ENCODE measurements at places on chromosomes 5 and 9. TPM values are rescaled to one million over a fixed set of nuclear protein-coding genes. Genes with fewer than 3 reads are reported as not detected.

DNA sequence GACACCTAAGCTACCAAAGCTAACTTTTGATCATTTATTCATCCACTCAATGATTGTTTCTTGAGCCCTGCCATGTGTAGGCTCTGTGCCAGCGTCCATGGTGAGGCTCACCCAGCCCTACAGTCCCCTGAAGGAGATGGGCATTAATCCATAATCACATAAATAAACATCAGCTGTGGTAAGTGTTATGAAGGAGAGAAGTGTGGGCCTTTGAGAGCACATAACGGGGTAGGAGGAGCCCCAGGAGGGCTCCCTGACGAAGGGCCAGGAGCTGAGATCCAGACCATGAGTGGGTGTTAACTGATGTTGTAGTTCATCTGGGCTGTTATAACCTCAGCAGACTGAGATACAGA lies 53.9 kb upstream of the AFAP1L1 start:
- no peak for DNase-seq
- no peaks in the 10 kb centered on the region for H3K36me3 ChIP-seq
- H3K27ac ChIP-seq, result no peak overlapping the region
- H3K4me1 ChIP-seq, result no peaks in the 10 kb centered on the region
- no peak overlapping the region for H3K4me3 ChIP-seq
- H3K27me3 ChIP-seq, result peaks cover 2% of the 10 kb centered on the region

GRCh38 chr9:91818647-91819403 lies 131.2 kb downstream of the ROR2 start:
- H3K4me3 ChIP-seq, result no peak overlapping the region
- no peaks in the 10 kb centered on the region for H3K36me3 ChIP-seq
- no peak overlapping the region for H3K27ac ChIP-seq
- peaks cover 9% of the 10 kb centered on the region for H3K27me3 ChIP-seq
- no peak for DNase-seq
- H3K4me1 ChIP-seq, result no peaks in the 10 kb centered on the region

GRCh38 chr5:142683881-142684505 lies 1.9 kb downstream of the FGF1 start:
- no peaks in the 10 kb centered on the region for H3K36me3 ChIP-seq
- no peaks in the 10 kb centered on the region for H3K4me1 ChIP-seq
- H3K27me3 ChIP-seq, result peaks cover 3% of the 10 kb centered on the region
- H3K27ac ChIP-seq, result no peak overlapping the region
- H3K4me3 ChIP-seq, result no peak overlapping the region

- H3K4me3 ChIP-seq, result no peak overlapping the region
- no peak for DNase-seq
- H3K27me3 ChIP-seq, result peaks cover 25% of the 10 kb centered on the region
- H3K36me3 ChIP-seq, result no peaks in the 10 kb centered on the region
Measured at GRCh38 chr5:90845723-90846554, 287.3 kb downstream of the ADGRV1 start.

DNA sequence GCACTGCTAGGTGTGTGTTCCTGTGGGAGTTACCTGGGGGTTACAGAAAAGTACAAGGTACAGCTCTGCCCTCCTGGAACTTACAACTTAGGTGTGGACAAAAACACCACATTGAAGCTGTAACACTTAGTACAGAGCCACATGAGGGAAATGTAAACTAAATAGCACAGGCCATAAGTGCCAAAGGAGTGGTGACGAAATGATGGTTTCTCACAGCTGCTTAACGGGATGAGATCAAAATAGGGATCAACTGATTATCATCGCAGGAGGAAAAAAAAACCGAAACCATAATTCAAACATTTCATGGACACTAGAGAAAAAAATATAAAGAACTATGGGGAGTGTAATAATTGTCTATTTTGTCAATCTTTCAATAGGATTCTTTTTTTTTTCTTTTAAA lies 5.9 kb downstream of the LIX1 start:
- no peak for DNase-seq
- no peak overlapping the region for H3K27ac ChIP-seq
- no peaks in the 10 kb centered on the region for H3K36me3 ChIP-seq
- no peak overlapping the region for H3K4me3 ChIP-seq
- H3K4me1 ChIP-seq, result peaks cover 20% of the 10 kb centered on the region

DNA sequence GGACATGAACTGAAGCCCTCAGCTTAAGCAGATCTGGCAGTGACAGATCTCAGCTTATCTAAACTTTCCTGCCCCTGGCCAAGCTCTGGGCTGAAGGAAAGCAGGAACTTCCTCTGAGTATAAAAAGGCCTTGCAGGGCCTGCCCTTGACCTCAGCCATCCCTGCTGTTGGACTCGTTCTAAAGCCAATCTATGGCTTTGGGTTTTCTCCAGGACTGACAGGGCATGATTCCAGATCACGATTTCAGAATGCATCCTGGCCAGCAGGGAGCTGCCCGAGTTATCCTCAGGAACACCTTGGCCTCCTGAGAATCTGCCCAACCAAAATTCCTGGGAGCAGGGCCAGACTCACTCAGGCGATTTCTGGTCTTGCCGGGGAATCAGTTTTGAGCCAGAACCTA lies 502.7 kb downstream of the TLE4 start:
- no peaks in the 10 kb centered on the region for H3K36me3 ChIP-seq
- no peaks in the 10 kb centered on the region for H3K4me1 ChIP-seq
- H3K27me3 ChIP-seq, result no peaks in the 10 kb centered on the region
- H3K27ac ChIP-seq, result no peak overlapping the region
- H3K4me3 ChIP-seq, result no peak overlapping the region

DNA sequence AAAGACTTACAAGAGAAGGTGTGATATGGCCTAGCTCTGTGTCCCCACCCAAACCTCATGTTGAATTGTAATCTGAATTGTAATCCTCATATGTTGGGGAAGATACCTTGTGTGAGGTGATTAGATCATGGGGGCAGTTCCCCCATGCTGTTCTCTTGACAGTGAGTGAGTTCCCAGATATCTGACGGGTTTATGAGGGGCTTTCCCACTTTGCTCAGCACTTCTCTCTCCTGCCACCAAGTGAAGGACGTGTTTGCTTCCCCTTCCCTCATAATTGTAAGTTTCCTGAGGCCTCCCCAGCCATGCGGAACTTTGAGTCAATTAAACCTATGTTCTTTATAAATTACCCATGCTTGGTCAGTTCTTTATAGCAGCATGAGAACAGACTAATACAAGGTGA lies 49.0 kb downstream of the CDO1 start:
- no peak for DNase-seq
- H3K27me3 ChIP-seq, result peaks cover 19% of the 10 kb centered on the region
- H3K4me3 ChIP-seq, result no peak overlapping the region
- H3K27ac ChIP-seq, result no peak overlapping the region

DNA sequence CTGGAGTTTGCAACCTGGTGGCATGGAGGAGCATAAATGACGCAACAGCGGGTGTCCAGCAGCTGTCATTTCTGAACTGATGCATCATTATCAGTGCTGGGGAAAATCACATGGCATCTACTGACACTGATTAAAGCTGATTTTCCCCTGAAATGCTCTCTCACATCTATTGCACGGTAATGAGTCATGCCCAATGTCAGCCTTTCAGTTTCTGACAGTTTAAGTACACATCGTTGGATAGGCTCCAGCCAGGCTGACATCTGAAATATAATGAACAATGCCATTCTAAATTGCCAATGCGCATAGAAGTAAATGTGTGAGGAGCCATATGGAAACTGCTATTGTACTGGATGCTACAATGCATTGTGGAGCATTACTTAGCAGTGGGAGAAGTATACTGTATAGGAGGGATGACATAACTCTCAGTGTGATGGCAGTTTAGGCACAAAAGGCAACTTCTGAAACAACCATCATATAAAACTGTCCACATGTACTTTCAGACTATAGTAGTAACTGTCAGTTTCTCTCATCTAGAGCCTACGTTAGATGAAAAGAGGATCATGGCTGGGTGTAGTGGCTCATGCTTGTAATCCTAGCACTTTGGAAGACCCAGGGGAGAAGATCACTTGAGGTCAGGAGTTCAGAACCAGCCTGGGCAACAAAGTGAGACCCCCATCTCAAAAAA lies 389.3 kb upstream of the DMAC1 start:
- no peak for DNase-seq
- peaks cover 10% of the 10 kb centered on the region for H3K4me1 ChIP-seq
- H3K27me3 ChIP-seq, result no peaks in the 10 kb centered on the region
- no peaks in the 10 kb centered on the region for H3K36me3 ChIP-seq
- H3K4me3 ChIP-seq, result no peak overlapping the region

- H3K36me3 ChIP-seq, result no peaks in the 10 kb centered on the region
- H3K4me3 ChIP-seq, result no peak overlapping the region
- H3K27ac ChIP-seq, result no peak overlapping the region
- no peak for DNase-seq
- H3K27me3 ChIP-seq, result no peaks in the 10 kb centered on the region
- H3K4me1 ChIP-seq, result peaks cover 4% of the 10 kb centered on the region
Measured at GRCh38 chr5:144183254-144183889, 12.7 kb downstream of the KCTD16 start.

- H3K4me1 ChIP-seq, result peaks cover 56% of the 10 kb centered on the region
- DNase-seq, result no peak
- H3K27ac ChIP-seq, result peak overlapping the region; percentile 91
- H3K4me3 ChIP-seq, result peak overlapping the region; percentile 90
- peaks cover 28% of the 10 kb centered on the region for H3K36me3 ChIP-seq
Measured at GRCh38 chr9:130041648-130042405, 1.2 kb downstream of the FNBP1 start.

- no peaks in the 10 kb centered on the region for H3K27me3 ChIP-seq
- peaks cover 15% of the 10 kb centered on the region for H3K4me1 ChIP-seq
- H3K4me3 ChIP-seq, result no peak overlapping the region
- no peak for DNase-seq
- peak overlapping the region; percentile 13 for H3K27ac ChIP-seq
- H3K36me3 ChIP-seq, result no peaks in the 10 kb centered on the region
Measured at GRCh38 chr5:120388016-120388781, 75.9 kb upstream of the PRR16 start.

DNA sequence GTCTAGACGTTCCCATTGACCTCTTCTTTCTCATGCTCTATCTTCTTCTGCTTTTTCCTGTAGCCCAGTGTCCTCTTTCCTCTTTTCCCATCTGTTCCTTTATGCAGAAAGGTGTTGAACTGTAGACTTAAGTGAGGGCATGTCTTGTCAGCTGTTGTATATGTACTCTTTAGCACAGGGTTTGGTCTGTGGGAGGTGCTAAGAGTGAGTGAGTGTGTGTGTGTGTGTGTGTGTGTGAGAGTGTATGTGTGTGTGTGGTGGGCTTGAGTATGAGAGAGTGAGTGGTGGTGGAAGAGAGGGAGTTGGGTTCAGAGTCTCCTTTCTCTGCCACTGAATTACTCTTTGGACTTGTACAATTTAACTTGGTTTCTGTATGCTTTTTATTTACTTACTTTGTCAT lies 10.3 kb upstream of the ROPN1L start:
- peaks cover 21% of the 10 kb centered on the region for H3K4me1 ChIP-seq
- peak overlapping the region; percentile 1 for H3K27ac ChIP-seq
- no peaks in the 10 kb centered on the region for H3K27me3 ChIP-seq
- H3K36me3 ChIP-seq, result peaks cover 56% of the 10 kb centered on the region
- no peak for DNase-seq

GRCh38 chr5:177588413-177588909 lies 3.5 kb upstream of the TMED9 start:
- H3K27me3 ChIP-seq, result peaks cover 41% of the 10 kb centered on the region
- no peak overlapping the region for H3K27ac ChIP-seq
- peaks cover 17% of the 10 kb centered on the region for H3K4me1 ChIP-seq
- H3K4me3 ChIP-seq, result no peak overlapping the region
- H3K36me3 ChIP-seq, result peaks cover 11% of the 10 kb centered on the region

GRCh38 chr5:19497229-19497815 lies 490.7 kb downstream of the CDH18 start:
- DNase-seq, result no peak
- H3K36me3 ChIP-seq, result no peaks in the 10 kb centered on the region
- H3K4me1 ChIP-seq, result no peaks in the 10 kb centered on the region
- H3K4me3 ChIP-seq, result no peak overlapping the region

DNA sequence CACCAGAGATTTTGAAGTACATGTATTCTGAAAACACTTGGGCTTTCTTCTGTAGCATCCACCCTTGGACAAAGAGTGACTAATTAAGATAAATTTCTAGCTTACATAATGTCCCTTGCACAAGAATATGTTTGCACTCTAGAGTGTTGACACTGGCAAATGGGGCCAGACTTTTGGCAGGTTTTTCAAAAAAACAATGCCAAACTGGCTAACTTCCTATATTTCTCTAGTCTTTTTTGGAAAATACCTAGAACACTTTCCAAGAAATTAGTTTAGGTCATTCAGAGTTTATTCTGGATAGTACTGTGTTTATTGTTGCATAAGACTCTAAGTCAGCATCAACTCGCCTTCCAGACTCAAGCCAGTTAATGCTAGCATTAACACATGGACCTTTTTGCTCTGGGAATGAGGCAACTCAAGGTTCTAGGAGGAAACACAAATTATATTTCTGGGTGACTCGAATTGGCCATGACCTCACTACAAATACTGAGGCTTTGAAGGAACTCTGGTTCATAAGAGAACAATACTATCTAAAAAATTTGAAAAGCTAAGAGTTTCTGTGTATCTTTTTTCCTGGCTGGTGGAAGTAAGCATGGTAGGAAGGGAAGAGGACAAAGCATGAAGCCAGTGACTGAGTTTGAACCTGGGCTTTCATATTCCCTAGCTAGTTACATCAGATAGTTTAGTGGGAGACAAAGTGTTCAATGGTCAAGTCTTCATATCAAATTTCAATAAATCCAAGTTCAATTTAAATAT lies 101.6 kb downstream of the NREP start:
- no peak for DNase-seq
- no peaks in the 10 kb centered on the region for H3K4me1 ChIP-seq

DNA sequence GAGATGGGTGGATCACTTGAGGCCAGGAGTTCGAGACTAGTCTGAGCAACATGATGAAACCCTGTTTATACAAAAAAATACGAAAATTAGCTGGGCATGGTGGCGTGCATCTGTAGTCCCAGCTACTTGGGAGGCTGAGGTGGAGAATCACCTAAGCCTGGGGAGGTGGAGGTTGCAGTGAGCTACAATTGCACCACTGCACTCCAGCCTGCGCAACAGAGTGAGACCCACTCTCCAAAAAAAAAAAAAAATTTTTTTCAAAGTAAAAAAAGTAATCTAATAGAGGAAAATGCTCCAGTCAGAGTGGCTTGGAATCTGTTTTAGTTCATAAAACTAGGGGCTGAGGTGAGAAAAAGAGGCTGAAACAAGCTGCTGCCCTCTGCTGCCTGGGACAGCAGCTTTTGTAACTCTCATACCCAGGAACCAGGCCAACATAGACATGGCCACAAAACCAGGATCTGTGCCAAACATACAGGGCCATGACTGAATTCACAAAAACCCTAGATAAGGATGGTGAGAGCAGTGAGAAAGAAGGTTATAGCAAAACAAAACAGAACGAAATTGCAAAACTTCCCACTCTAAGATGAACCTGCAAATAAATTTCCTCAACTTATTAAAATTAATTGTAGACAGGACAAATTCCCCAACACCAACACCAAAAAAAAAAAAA lies 13.1 kb upstream of the DCAF12 start:
- no peaks in the 10 kb centered on the region for H3K36me3 ChIP-seq
- DNase-seq, result no peak
- peaks cover 8% of the 10 kb centered on the region for H3K27me3 ChIP-seq
- H3K4me3 ChIP-seq, result no peak overlapping the region

GRXCR2 gene
- not detected for total RNA-seq

SNCB gene
- not detected for total RNA-seq

TPRN gene
- 8.5 TPM for total RNA-seq

MRPS27 gene
- 34.5 TPM for total RNA-seq

OR1Q1 gene
- not detected for total RNA-seq

APBA1 gene
- total RNA-seq, result 7.8 TPM

PCDHA1 gene
- total RNA-seq, result not detected

LAMC3 gene
- total RNA-seq, result not detected
